ENCODE measurements at places on chromosomes 6 and 20.

DNA sequence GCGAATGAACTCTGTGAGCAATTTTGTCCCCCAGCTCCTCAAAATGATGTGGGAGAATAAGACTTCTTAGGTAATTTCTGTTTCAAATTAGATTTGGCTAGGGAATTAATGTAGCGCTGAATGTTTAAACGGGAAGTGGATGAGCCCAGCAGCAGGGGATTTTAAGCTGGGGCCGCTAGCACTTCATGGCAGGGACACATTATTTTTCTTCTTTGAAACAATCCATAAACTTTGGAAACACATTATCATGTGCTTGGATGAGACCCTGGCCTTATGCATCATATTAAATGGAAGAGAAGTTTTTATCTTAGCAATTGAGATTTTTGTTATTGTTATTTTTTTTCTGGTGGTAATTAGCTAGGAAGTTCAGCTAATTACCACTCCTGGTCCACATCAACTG lies 74.2 kb upstream of the FUCA2 start:
- no peak for DNase-seq

DNA sequence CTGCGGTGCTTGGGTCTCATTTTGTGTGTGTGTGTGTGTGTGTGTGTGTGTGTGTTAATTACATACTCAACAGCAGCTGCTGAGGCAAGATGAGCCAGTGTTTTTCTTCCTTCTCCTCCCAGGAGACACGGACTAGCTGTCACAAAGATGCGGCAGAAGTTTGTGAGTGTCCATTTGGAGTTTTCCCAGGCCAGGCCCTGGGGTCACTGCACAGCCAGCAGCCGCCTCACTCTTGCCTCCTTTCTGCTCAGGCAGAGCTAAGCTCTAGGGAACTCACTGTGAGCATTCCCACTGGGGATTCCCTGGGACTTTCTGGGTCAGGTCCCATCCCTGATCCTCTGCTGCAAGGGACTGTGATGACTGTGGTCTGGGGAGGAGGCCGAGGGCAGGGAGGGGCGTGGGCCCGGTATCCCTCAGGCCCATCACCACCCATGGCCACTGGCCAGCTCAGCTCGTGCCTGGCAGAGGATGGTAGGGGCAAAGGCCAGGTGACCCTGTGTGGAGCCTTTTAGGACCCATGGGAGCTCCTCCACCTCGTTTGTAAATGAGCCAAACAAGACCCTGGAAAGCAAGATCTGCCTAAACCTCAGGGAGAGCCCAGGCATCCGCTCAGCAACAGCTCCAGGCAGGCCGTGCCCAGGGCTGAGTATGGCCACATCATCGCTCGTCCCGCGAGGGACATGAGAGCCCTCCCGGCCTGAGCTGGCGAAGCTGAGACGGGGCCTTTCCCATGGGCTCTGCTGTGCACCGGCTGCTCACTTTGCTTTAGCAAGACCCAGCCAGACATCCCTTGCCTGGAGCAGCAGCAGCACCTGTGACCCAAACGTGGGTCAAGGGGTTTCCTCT lies 102.0 kb downstream of the PSMB1 start:
- no peak for DNase-seq

DNA sequence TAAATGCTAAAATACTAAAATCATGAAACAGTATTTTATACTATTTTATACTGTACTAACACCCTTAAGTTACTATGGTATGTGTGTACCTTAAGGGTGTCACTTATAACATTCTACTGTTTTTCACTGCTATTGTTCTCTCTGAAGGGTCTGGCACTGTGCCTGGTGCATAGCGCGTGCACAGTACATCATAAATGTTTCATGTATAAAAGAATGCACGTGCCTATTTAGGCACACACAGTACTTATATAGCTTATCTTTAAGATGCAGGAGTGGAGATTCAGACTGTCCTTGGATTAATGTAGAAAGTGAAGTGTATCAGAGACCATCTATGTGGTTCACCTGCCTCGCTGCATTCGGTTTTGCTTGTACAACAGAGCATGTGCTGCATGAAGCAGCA lies 64.0 kb upstream of the SGK1 start:
- no peak for DNase-seq

DNA sequence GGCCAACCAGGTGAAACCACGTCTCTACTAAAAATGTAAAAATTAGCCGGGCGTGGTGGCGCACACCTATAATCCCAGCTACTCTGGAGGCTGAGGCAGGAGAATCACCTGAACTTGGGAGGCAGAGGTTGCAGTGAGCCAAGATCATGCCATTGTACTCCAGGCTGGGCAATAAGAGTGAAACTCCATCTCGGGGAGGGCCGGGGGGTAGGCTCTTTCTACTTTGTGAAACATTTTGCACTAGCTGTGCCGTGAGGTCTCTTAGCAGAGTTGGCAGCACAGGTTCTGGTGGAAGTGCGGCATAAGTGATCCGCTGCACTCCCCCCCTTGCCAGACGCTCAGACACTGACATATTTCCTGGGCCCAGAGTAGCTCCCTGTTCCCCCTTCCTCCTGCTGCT lies 24.5 kb downstream of the PSMG4 start:
- DNase-seq, result no peak

DNA sequence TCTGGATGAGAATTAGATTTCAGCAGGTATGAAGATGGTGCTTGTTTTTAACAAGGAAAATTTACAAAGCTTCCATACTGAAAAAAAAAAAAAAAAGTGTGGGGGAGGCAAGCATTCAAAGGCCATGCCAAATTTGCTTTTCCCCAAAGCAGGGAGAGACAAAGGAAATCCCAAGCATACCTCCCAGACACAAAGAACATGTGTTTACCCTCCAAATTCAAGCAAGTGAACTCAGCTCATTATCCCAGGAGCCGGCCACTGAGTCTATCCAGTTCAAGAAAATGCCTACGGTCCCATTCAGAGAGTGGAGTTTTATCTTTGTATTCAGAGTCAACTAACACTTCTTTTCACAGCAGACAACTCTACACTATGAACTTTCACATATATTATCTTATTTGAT lies 102.7 kb upstream of the ID4 start:
- no peak for DNase-seq

GRCh38 chr6:111615916-111616612 lies 10.4 kb upstream of the TRAF3IP2 start:
- no peak for DNase-seq

DNA sequence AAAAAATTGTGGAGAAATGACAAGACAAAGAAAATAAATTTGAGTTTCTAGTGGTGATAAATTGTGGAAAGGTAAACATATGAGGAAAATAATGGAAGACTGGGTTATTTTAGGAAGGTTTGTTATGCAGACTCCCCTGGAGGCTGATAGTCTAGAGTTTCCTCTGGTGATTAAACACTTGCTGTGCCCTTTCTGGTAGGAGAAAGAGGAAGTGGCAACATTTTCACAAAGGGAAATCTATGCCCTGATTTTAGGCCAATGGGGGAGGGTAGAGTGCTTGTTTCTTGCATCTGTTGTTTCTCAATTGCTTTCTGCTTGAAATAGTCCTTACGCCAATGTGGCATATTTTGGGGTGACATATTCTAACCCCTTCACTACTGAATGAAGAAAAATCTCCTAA lies 129.1 kb upstream of the DOK5 start:
- no peak for DNase-seq

- DNase-seq, result no peak
Measured at GRCh38 chr20:61220626-61221325, 31.3 kb upstream of the CDH4 start.

- DNase-seq, result no peak
Measured at GRCh38 chr6:1679688-1680068, 70.0 kb downstream of the FOXC1 start.

DNA sequence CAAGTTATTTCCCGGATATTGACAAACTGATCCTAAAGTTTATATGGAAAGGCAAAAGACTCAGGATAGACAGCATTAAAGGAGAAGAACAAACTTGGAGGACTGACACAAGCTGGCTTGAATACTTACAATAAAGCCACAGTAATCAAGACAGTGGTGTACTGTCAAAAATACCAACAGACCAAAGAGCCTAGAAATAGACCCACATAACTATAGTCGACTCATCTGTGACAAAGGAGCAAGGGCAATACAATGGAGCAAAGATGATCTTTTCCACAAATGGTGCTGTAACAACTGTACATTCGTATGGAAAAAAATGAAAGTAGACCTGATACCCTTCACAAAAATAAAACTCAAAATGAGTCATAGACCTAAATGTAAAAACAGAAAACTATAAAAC lies 46.0 kb downstream of the ABHD12 start:
- no peak for DNase-seq

DNA sequence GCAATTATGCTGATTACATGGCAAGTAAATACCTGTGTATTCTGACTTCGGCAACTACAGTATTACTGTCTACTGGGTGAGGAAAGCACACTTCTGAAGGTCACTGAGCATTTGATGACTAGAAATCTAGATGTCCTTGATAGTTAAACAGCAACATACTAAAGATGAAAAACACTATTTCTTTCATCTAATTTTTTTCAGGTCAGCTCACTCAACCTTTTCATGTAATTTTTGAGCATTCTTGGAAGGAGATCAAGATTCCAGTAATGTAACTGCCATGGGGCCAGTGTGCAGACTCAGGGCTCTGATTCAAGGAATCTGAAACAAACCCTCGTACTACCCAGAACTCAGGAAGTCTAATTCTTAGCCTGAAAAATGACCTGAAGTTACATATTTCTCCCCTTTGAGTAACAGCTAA lies 222.6 kb upstream of the TAB2 start:
- peak; percentile 91 for DNase-seq

DNA sequence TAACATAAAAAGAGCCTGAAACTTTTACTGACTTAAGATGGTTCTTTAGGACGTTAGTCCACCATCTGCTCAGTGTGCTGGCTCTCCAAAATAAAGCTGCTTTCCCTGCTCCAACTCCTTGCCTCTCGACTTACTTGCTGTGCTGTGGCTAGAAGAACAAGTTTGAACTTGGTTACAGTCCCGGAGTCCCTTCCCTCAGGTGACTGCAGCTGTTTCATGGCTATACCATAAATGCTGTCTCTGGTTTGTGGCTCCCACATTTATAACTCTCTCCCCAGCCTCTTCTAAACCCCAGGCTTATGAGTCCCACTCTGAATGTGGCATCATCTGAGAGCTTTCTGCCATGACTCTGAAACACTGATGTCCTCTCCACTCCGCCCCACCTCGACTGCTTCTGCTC lies 306.4 kb upstream of the PRND start:
- no peak for DNase-seq

- no peak for DNase-seq
Measured at GRCh38 chr6:131758920-131759319, 48.1 kb upstream of the CTAGE9 start.

GRCh38 chr6:18215436-18215835 lies 48.9 kb downstream of the DEK start:
- DNase-seq, result no peak

DNA sequence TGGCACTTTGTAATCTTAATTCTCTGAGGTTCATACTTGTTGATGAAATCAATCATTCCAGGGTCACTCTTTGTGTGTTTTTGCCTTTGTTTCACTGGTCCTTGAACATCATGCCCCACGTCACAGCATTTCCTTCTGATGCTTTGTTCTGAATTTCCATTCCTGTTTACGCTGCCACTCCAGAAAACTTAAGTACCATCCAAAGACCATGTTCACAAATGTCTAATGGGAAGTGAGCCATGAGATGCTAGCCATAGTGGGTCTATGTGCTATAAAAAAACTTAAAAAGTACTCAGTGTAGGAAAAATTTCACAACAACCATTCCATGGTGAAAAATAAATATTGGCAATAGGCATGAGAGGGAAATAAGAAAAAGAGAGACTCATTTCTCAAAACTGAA lies 232.0 kb downstream of the IBTK start:
- DNase-seq, result no peak

DNA sequence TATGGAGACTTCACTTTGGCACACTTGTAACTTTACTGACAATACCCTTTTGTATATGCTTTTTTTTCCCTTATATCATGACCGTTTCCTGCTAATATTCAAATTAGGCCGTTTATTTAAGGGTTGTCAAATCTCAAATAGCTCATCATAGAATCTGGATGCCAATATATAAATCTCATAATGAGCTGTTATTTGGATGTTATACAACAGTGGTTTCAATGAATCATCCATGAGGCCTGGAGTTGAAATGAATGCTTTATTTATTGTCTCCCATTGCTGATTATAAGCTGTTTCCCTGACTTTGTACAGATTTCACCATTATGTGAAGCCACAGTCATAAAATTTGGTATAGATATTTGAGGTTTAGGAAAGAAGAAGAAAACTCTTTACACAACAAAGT lies 256.1 kb downstream of the PLCB1 start:
- DNase-seq, result no peak

- no peak for DNase-seq
Measured at GRCh38 chr20:31607640-31608250, 2.7 kb downstream of the ID1 start.

DNA sequence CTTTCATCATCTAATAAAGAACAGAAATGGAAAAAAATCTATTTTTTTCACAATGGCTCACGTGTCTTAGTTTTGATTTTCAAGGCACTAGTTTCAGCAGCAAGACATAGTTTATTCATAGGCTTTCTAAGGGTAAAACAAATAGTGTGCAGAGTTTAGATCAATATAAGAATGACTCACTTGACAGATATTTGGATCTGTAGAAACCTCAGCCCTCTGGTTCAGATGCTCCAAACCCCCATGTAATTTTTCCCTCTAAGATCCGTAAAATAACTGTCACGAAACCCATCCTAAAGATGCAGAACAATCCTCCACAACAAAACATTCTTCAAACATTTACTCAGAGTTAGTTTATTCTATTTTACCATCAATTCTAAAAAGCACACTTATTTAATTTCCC lies 43.4 kb downstream of the IYD start:
- DNase-seq, result no peak

DNA sequence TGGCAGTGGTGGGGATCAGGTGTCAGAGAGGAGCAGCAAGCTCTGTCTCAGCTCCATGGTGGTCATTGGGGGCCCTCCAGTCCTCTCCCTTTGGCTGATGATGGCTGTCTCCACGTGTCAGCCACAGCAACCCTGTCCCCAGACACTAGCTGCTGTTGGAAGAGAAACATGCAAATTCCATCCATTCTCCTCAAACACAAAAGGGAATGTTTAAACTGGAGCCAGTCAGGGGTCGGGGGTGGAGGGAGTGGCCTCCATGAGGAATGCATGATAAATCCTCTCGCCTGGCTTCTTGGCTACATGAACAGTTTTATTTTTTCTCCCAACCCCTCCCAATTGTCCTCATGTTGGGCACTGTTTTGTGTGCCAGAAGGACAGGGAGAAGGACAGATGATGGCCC lies 86.4 kb downstream of the EDN3 start:
- DNase-seq, result no peak

- DNase-seq, result no peak
Measured at GRCh38 chr6:52245425-52245824, 1.1 kb upstream of the IL17F start.
